ENCODE measurements at places on chromosomes 12 and 14.

- no peak for DNase-seq
Observed at GRCh38 chr12:93699271-93700145, 22.3 kb downstream of the CRADD start.

- DNase-seq, result no peak
Observed at GRCh38 chr12:20436316-20436715, 68.0 kb downstream of the PDE3A start.

DNA sequence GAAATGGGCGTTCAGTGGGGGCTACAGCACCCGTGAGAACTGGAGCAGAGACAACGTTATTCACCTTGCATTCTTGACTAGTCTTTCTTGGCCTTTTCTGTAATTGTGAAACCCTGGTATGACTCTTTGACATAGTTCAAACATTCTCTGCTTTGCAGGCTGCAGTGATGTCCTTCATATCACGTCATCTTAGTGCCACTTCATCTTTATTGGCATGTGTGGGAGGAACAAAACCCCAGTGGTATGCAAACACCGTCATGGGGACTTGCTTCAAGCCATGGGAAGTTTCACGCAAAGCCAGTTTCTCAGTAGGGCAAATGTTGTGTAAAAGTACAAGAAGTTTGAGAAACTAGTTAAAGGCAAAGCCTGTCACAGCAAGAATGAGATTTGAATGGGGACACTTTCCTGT is 20.2 kb upstream of the DUSP16 start:
- DNase-seq, result no peak

- DNase-seq, result no peak
Observed at GRCh38 chr14:63562405-63562804, 19.2 kb upstream of the PPP2R5E start.

DNA sequence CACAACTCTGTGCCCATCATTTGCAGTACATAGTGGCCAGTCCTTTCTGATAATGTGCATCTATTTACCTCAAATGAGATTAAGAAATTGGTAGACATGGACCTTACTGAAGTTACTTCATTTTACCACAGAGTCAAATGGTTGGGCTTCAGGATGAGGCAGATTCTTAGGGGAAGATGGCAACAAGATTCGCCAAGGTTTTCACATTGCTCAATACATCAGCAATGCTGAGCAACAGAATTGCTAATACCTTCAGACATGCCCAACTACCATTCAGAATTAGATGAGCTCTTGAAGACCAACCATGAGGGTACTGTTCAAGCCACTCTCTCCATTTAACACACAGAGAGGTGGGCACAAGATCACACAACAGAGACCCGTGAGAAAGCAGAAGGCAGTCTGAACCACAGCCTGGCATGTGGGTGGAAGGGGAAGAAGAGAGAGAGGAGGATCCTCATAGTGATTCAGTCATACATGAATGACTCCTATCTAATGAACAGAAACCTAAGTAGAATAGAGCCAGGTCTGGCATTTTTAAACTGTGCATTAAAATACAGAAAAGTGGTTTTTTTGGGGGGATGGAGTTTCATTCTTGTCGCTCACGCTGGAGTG is 28.5 kb downstream of the CPM start:
- DNase-seq, result no peak

GRCh38 chr12:29073631-29074239 is 75.3 kb upstream of the FAR2 start:
- no peak for DNase-seq

DNA sequence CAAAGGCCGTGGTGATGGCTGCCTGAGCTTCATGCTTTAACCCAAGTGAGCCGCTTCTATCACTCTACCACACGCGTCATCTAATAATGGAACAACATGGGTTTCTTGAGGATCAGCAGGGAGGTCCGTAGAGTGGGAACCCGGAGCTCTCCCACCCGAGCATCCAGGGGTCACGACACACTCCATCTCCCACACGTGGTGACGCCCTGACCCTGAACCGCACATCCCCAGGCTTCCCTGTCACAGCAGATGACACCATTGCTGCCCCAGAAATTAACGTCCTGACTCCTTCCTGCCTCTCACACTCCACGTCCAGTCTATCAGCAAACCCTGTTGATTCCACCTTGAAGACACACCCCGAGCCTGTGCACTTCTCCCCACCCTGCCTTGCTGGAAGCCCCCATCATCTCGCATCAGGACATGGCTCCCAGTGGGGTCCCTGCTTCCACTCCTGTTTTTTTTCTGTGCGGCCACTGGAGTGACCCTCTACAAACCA is 163.2 kb downstream of the PIWIL1 start:
- no peak for DNase-seq

GRCh38 chr14:99755629-99756603 is 37.3 kb upstream of the EML1 start:
- no peak for DNase-seq

GRCh38 chr14:101591121-101591520 is 29.8 kb downstream of the DIO3 start:
- DNase-seq, result no peak

GRCh38 chr14:70622111-70622712 is 19.5 kb upstream of the TTC9 start:
- DNase-seq, result peak; percentile 52

GRCh38 chr12:112443916-112444315 is 25.2 kb downstream of the PTPN11 start:
- no peak for DNase-seq

DNA sequence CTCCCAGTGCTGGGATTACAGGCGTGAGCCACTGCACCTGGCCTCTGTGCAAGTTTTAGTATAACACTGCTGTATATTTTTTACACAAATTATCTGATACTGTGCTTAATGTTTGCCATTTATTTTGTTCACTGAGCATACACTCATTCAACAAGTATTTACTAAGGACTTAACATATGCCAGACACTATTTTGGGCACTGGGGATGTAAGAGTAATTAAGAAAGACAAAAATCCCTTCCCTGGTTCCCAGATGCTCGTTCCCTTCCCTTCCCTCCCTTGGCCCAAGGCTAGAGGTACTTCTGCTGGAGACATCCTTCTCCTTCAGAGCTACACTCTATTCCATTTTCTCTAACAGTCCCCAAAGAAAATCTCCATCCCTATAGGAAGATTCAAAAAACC is 12.5 kb downstream of the CIT start:
- DNase-seq, result no peak
